ENCODE measurements at places on chromosomes 13 and 19. TPM values are rescaled to one million over a fixed set of nuclear protein-coding genes. Genes with fewer than 3 reads are reported as not detected.

The ZNF471 gene
- not detected for polyA plus RNA-seq

- H3K27me3 ChIP-seq, result no peaks in the 10 kb centered on the region
- H3K36me3 ChIP-seq, result no peaks in the 10 kb centered on the region
- peaks cover 14% of the 10 kb centered on the region for H3K4me1 ChIP-seq
- H3K4me3 ChIP-seq, result no peak overlapping the region
Measured at GRCh38 chr19:2037651-2038255, 13.3 kb downstream of the MKNK2 start.

- H3K27me3 ChIP-seq, result peaks cover 2% of the 10 kb centered on the region
- no peak for DNase-seq
- no peaks in the 10 kb centered on the region for H3K36me3 ChIP-seq
Measured at GRCh38 chr13:71018995-71019394, 848.0 kb downstream of the DACH1 start.

The USHBP1 gene
- not detected for polyA plus RNA-seq

- peaks cover 3% of the 10 kb centered on the region for H3K36me3 ChIP-seq
- no peak for DNase-seq
- H3K4me3 ChIP-seq, result no peak overlapping the region
- no peaks in the 10 kb centered on the region for H3K27me3 ChIP-seq
Measured at GRCh38 chr19:37946132-37946531, 39.1 kb downstream of the SIPA1L3 start.

DNA sequence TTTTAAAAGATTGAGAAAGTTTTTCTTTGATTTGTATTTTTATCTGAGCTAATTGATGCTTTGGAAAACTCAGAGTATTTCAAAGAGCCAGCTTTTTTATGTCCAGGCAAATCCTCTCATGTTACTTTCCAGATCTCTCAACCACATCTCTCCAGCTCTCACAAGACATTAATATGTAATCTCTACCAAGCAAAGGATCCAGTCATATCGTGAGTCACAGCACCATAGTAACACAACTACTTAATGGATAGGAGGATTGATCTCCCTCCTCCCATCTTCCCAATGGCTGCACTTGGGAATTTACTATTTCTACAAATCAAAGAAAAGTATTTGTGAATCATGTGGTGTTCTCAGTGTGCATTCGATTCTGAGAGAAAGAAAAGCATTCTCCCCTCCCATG, 63.3 kb downstream of the POU4F1 start:
- H3K4me3 ChIP-seq, result no peak overlapping the region
- no peaks in the 10 kb centered on the region for H3K36me3 ChIP-seq
- H3K27me3 ChIP-seq, result peaks cover 2% of the 10 kb centered on the region
- no peak for DNase-seq

DNA sequence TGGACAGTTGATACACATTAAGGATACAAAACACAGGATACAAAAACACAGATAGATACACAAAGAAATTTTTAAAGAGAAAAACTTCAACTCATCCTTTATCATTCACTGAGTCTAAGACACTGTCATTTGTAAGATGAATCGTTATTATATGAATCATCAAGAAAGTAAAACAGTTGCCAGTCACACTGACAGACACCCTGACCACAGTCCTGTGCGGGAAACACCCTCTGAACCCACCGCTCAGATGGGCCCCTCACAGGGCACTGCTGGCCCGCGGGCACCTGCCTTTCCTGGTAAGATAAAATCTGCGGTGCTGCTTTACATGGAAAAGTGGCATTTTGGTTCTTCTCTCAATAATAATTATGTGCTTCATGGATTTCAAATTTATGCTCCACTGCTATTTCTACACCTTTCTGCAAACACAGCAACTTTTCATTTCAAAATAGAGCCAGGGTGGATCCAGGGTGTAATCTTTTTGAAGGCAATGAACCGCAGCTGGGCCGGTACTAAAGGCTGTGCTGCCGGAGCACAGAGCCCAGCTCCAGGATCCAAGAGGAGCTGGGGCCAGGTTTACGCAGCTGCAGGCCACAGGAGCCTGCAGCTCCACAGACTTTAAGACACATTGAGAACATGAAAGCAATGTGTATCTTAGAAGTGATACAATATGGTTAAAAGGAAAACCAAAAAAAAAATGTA, 76.8 kb downstream of the TUBGCP3 start:
- no peaks in the 10 kb centered on the region for H3K27me3 ChIP-seq
- peaks cover 10% of the 10 kb centered on the region for H3K4me1 ChIP-seq
- no peak overlapping the region for H3K27ac ChIP-seq
- H3K4me3 ChIP-seq, result no peak overlapping the region
- DNase-seq, result no peak
- peaks cover 27% of the 10 kb centered on the region for H3K36me3 ChIP-seq

DNA sequence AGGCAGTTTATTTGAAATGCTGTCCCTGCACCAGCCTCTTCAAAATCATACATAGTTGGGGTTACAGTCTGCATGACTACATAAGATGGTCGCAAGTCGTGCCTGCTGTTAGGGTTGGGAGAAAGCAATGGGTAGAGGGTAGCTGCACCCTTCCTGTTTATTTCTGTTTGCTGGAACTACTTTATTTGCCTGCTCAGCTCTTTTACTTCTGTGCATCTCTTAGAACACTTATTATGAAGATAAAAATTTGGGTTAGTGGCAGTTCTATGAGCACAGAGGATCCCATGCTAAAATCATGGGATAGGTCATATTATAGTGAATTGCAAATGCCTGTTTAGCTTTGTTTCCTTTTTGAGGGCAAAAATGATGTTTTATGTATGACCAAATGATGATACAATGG, 160.1 kb downstream of the MYO16 start:
- peaks cover 1% of the 10 kb centered on the region for H3K27me3 ChIP-seq
- DNase-seq, result no peak
- no peaks in the 10 kb centered on the region for H3K4me1 ChIP-seq
- H3K27ac ChIP-seq, result no peak overlapping the region
- no peak overlapping the region for H3K4me3 ChIP-seq

- H3K27me3 ChIP-seq, result peaks cover under 1% of the 10 kb centered on the region
- no peak overlapping the region for H3K27ac ChIP-seq
- no peaks in the 10 kb centered on the region for H3K4me1 ChIP-seq
- DNase-seq, result no peak
- no peaks in the 10 kb centered on the region for H3K36me3 ChIP-seq
Measured at GRCh38 chr13:60716313-60716712, 319.3 kb downstream of the TDRD3 start.

The OVOL3 gene
- not detected for polyA plus RNA-seq

DNA sequence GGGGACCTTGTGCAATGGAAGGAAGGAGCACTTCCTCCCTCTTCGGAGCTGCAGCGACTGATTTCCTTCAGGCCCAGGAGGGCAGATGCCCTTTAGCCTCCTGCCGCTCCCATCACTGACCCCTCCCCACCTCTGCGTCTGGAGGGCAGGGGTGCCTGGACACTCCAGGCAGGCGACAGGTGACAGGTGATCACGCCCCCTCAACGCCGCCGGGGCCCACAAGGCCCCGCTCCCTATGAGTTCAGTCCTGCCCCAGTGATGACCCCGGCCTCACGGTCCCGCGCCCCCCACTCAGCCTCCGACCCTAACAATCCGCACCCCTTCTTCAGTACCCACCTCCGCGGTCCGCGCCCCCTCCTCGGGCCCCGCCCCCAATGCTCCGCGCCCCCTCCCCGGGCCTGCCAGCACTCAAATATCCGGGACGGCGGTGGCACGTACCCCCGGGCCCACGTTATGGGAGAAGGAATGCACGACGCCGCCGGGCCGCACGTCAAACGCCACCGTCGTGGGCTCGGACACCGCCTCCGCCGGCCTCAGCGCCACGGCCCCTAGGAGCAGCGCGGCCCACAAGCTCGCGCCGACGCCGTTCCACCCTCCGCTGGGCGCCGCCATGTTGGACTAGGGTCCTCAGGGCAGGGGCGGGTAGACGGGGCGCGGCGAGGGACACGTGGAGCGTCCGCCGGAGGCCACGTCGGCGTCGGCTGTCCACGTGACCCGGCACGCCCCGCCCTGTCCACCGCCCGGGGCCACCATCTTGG, at the start of gene MYDGF:
TSS of gene MYDGF (minus strand) at position 620 of the 758 bp plus-strand sequence. CDS start at position 612, 8 bp downstream.
- peak; percentile 92 for DNase-seq
- peak within 1 kb of the TSS; percentile 87 for H3K4me3 ChIP-seq
- peaks cover 3% of the 10 kb centered on the region for H3K27me3 ChIP-seq
- H3K4me1 ChIP-seq, result peaks cover 18% of the 10 kb centered on the region

DNA sequence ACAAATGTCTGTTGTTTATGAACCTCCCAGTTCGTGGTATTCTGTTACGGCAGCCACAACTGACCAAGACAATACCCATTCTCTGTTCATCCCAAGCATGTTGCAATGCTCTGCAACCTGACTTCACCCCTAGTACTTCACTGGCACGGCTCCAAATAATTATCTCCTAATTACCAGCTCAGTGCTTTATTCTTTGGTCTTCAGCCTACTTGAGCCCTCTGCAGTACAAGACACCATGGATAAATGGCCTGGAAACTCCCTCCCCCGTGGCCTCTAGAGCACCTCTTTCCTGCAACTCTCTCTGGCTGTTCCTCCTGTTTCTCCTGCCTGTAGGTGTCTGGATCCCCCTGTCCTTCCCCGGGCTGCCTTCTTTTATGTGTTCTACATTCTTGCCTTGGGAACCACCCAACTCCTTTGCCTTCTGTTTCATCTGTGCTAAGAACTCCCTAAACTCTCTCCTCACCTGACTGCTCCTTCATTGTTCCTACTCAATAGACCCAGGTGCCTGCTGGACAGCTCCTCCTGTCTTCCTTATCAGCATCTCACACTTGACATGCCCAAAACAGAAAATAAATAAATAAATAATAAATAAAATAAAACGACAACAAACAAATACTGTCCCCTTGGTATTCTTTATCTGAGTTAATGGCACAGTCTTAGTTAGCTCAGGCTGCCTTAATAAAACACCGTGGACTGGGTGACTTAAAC, 200.4 kb upstream of the IPO5 start:
- H3K27me3 ChIP-seq, result peaks cover 1% of the 10 kb centered on the region
- H3K27ac ChIP-seq, result no peak overlapping the region
- H3K4me3 ChIP-seq, result no peak overlapping the region
- no peaks in the 10 kb centered on the region for H3K36me3 ChIP-seq

The RGL3 gene
- not detected for polyA plus RNA-seq

- no peak overlapping the region for H3K4me3 ChIP-seq
- H3K36me3 ChIP-seq, result no peaks in the 10 kb centered on the region
- H3K4me1 ChIP-seq, result no peaks in the 10 kb centered on the region
- DNase-seq, result no peak
- no peak overlapping the region for H3K27ac ChIP-seq
- no peaks in the 10 kb centered on the region for H3K27me3 ChIP-seq
Measured at GRCh38 chr13:103873725-103874124, 807.5 kb upstream of the SLC10A2 start.

The TRPC4 gene
- not detected for polyA plus RNA-seq

- no peak overlapping the region for H3K27ac ChIP-seq
- H3K4me3 ChIP-seq, result no peak overlapping the region
- no peaks in the 10 kb centered on the region for H3K4me1 ChIP-seq
- no peaks in the 10 kb centered on the region for H3K36me3 ChIP-seq
- peaks cover 11% of the 10 kb centered on the region for H3K27me3 ChIP-seq
Measured at GRCh38 chr13:102729560-102730270, 34.9 kb upstream of the METTL21C start.

- no peak for DNase-seq
- no peak overlapping the region for H3K4me3 ChIP-seq
- peaks cover 4% of the 10 kb centered on the region for H3K4me1 ChIP-seq
- H3K36me3 ChIP-seq, result no peaks in the 10 kb centered on the region
- H3K27me3 ChIP-seq, result peaks cover 15% of the 10 kb centered on the region
Measured at GRCh38 chr19:32223595-32224370, 121.6 kb upstream of the ZNF507 start.

- no peaks in the 10 kb centered on the region for H3K4me1 ChIP-seq
- H3K36me3 ChIP-seq, result no peaks in the 10 kb centered on the region
- no peak overlapping the region for H3K4me3 ChIP-seq
- no peak for DNase-seq
- no peak overlapping the region for H3K27ac ChIP-seq
- H3K27me3 ChIP-seq, result peaks cover 7% of the 10 kb centered on the region
Measured at GRCh38 chr19:28024920-28025319, 1188.0 kb downstream of the UQCRFS1 start.

GRCh38 chr13:113302986-113303385, 5.9 kb downstream of the LAMP1 start:
- no peak overlapping the region for H3K27ac ChIP-seq
- peaks cover 46% of the 10 kb centered on the region for H3K4me1 ChIP-seq
- H3K36me3 ChIP-seq, result no peaks in the 10 kb centered on the region
- peaks cover under 1% of the 10 kb centered on the region for H3K27me3 ChIP-seq
- H3K4me3 ChIP-seq, result no peak overlapping the region

DNA sequence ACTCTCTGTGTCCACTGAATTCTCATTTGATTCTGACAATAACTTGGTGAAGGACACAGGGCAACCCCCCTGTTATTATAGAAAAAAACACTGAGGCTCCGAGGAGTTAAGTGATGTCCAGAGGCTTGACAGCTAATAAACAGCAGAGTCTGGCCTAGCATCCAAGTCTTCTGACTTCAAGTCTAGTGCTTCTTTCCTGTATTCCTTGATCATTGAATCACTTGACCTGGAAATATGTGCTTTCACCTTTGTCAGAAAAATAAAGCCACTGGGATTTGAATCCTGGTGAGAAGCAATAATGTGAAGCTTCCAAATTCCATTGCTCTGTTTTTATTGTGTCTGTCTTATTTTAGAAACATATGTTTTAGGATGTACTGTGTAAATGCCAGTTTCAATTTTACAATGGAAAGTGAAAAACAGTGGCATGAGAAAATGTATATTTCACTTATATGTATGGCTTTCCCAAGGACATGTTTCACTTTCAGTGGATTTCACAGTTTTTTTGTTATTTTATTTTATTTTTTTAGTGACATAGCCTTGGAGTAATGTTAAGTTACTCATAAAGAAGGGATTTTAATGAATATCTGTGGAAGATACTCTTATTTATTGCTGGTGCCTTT, 190.2 kb downstream of the GPC6 start:
- no peak overlapping the region for H3K4me3 ChIP-seq
- H3K27ac ChIP-seq, result no peak overlapping the region
- no peaks in the 10 kb centered on the region for H3K4me1 ChIP-seq
- H3K36me3 ChIP-seq, result no peaks in the 10 kb centered on the region
- DNase-seq, result no peak

DNA sequence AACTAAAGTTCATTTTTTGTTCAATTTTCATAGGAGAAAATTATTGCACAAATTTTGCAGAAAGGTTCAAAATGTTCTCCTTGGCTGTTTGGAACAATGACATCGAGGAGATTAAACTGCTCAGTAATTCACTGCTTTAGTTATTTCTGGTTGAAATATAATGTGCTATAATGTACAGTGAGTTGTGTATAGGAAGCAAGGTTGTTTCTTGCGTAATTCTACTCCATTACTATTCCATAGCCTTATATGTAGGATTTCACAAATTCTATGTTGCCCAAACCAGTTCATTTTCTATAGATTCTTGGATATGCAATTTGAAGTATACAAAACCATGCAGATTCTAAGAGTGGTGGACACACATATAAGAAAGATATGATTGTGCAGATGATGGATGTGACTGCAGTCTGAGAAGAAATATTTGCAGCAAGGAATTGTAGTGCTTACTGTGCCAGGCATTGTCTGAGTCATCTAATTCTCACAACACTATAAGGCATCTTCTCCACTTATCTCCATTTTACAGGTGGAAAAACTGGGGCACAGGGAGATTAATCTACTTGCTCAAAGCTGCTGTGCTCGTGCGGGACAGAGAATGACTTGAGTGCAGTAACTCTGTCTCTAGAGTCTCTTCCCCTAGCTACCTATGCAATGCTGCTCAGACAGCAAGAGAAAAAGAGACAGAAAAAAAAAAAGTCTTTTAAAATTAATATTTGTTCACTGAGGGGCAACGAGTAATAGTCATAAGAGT, 515.5 kb downstream of the MYO16 start:
- H3K4me3 ChIP-seq, result no peak overlapping the region
- H3K27ac ChIP-seq, result no peak overlapping the region
- H3K27me3 ChIP-seq, result peaks cover 6% of the 10 kb centered on the region
- DNase-seq, result no peak
